ENCODE measurements at places on chromosomes 11 and 22.

- DNase-seq, result no peak
Observed at GRCh38 chr11:3623767-3624458, 17.9 kb downstream of the ART5 start.

GRCh38 chr11:60482361-60482760, 10.2 kb upstream of the MS4A12 start:
- no peak for DNase-seq

- no peak for DNase-seq
Observed at GRCh38 chr11:117394221-117394925, 66.7 kb downstream of the CEP164 start.

- no peak for DNase-seq
Observed at GRCh38 chr22:40031766-40032470, 37.2 kb downstream of the FAM83F start.

- DNase-seq, result no peak
Observed at GRCh38 chr11:123211149-123211852, 16.3 kb upstream of the CLMP start.

GRCh38 chr11:57426439-57426928, 437 bp downstream of the SLC43A3 start:
- DNase-seq, result no peak

- DNase-seq, result no peak
Observed at GRCh38 chr11:72058416-72059034, 21.8 kb downstream of the NUMA1 start.

DNA sequence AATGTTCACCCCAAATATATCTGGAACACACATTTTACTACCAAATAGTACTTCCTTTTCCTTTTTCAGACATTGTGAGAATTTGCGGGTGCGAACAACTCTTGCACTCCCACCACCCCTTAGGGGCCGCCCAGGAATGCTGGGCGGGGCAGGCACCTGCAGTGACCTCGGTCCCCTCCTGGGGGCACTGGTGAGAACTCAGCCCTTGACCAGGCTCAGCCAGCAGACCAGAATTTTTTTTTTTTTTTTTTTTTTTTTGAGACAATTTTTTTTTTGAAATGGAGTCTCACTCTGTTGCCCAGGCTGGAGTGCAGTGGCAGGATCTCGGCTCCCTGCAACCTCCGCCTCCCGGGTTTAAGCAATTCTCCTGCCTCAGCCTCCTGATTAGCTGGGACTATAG, 75.8 kb downstream of the ARHGAP8 start:
- DNase-seq, result no peak

- DNase-seq, result no peak
Observed at GRCh38 chr11:79296141-79296540, 144.7 kb downstream of the TENM4 start.

DNA sequence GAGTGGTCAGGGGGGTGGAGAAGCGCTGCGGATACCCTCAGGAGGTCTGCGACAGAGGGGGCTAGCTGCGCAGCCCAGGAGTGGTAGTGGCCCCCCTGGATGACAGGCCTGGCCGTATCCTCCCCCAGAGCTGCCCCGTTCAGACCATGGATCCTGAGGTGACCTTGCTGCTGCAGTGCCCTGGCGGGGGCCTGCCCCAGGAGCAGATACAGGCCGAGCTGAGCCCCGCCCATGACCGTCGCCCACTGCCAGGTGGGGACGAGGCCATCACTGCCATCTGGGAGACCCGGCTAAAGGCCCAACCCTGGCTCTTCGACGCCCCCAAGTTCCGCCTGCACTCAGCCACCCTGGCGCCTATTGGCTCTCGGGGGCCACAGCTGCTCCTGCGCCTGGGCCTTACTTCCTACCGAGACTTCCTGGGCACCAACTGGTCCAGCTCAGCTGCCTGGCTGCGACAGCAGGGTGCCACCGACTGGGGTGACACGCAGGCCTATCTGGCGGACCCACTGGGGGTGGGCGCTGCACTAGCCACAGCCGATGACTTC, 505 bp downstream of the NUDT22 start:
- DNase-seq, result peak; percentile 48

- DNase-seq, result no peak
Observed at GRCh38 chr11:46850829-46851380, 4.8 kb upstream of the CKAP5 start.

- DNase-seq, result no peak
Observed at GRCh38 chr11:72409458-72409857, 24.9 kb downstream of the CLPB start.
